Effector memory CD4-positive, alpha-beta T cell (primary cell): ENCODE measurements at places on chromosomes 12 and 14.

- H3K36me3 ChIP-seq: no peaks in the 10 kb centered on the region
- no peak overlapping the region for H3K4me3 ChIP-seq
- H3K4me1 ChIP-seq: no peaks in the 10 kb centered on the region
- no peaks in the 10 kb centered on the region for H3K27me3 ChIP-seq
- H3K27ac ChIP-seq: no peak overlapping the region
These were observed 17.1 kb downstream of the PAPLN start for GRCh38 chr14:73254247-73255004.

DNA sequence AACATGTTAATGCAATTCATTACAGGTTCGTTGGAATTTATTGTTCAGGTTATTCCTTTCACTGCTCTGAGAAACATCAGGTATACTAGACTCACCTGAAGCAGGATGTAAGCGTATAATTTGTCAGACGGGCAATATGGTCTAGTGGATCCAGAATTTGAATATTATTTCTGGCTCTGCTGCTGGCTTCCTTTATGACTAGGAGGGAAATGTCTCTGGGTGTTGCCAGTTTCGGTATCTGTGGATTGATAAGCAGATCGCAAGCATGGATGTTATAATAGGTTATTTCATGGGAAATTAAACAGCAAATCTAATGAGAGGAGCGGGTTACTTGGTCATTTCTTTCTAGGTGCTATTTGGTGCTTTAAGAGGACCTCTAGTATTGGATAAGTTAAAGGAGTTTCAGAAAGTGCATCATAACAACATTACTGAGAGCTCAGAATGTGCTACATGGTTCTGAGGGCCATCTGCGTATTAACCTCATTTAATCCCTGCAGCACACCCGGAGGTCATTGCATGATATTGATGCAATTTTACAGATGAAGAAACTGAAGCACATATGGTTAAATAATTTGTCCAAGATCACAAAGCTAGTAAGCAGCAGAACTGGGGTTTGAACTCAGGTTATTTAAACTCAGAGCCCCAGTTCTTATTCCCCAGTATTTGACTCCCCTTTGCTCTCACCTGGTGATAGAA lies 47.3 kb upstream of the BCAT1 start:
- no peak for DNase-seq
- H3K36me3 ChIP-seq: no peaks in the 10 kb centered on the region
- H3K4me1 ChIP-seq: no peaks in the 10 kb centered on the region
- H3K27ac ChIP-seq: no peak overlapping the region
- H3K4me3 ChIP-seq: no peak overlapping the region
- H3K27me3 ChIP-seq: no peaks in the 10 kb centered on the region

DNA sequence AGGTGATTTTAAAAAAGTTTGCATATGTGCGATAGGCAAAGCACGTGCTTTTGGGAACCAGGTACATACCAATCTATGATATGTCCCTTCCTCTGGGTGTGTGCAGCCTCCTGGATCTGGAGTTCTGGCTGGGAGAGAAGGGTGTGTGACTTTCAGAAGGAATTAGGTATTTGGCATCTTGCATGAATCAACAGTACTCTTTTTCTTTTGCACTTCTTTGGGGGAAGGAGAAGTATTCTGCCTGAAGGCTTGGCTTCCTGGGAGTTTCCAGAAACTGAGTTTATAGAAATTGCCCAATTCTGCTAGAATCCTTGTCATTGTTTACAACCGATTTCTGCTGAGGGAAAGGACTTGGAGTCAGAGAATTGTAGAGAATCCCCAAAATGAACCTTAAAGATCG lies 2.9 kb upstream of the CLMN start:
- DNase-seq: no peak
- no peaks in the 10 kb centered on the region for H3K36me3 ChIP-seq
- peaks cover 3% of the 10 kb centered on the region for H3K27me3 ChIP-seq
- H3K27ac ChIP-seq: no peak overlapping the region
- peaks cover 11% of the 10 kb centered on the region for H3K4me1 ChIP-seq

DNA sequence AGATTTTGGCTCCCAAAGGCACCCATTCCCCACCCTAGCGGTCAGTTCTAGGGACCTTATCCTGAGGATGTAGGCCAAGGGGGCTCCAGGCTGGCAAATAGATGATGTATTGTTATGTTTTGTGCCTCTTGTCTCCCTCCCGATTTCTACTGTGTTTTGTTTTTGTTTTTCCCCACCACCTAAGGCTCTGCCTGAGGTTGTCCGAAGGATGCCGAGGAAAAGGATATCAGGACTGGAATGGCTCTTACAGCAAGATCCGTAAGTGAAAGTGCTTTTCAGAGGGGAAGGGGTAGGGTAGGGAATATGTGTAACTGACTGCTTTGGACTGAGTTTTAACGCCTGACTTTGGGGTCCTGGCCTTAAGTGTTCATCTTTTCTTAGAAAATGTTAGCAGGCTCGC lies 6.6 kb downstream of the FOXG1 start:
- H3K4me3 ChIP-seq: no peak overlapping the region
- no peaks in the 10 kb centered on the region for H3K36me3 ChIP-seq
- H3K27ac ChIP-seq: no peak overlapping the region
- no peaks in the 10 kb centered on the region for H3K4me1 ChIP-seq
- DNase-seq: no peak
- peaks cover 5% of the 10 kb centered on the region for H3K27me3 ChIP-seq

DNA sequence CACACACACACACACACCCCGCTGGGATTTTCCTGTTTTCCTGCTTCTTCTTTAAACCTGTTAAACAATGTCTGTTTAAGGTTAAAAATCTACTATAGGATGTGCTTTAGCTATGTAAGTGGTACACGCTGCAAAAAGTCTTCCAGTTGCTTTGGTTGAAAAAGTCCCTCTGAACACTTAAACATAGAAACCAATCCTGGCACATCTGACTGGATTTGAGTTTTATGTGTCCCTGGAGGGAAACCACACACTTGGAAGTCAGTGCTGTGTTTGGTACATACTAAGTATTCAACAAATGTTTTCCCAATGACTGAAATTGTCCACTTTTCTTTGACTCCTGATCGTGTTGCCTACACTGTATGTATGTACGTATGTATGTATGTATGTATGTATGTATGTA lies 22.0 kb downstream of the CFL2 start:
- DNase-seq: no peak
- no peaks in the 10 kb centered on the region for H3K27me3 ChIP-seq
- no peaks in the 10 kb centered on the region for H3K4me1 ChIP-seq
- no peak overlapping the region for H3K27ac ChIP-seq

DNA sequence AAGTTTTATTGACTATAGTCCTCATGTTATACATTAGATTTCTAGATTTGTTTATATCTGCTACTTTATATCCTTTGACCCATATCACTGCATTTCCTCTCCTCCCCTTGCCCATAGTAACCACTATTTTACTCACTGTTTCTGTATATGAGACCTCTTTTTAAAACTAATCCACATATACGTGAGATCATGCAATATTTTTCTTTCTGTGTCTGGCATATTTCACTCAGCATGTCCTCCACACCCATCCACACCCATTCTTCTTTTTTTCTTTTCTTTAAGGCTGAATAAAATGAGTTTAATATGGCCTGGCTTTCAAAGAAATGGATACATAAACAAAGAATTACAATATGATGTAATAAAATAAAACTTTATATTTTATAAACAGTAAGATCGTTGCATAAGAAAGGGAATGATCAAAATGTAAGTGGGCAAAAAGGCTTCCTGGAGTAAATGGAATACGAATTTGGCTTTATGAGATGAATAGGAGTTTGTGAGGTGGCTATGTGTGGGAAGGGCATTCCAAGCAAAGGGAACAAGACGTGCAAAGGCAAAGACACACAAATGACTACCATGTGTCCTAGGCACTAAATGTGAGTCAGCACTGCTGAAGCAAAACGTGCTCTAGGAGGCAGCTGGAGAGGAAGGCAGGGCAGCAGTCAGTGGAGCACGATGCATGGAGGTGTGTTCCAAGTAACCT lies 53.2 kb upstream of the HIF1A start:
- no peak overlapping the region for H3K27ac ChIP-seq
- H3K27me3 ChIP-seq: no peaks in the 10 kb centered on the region
- H3K36me3 ChIP-seq: no peaks in the 10 kb centered on the region

DNA sequence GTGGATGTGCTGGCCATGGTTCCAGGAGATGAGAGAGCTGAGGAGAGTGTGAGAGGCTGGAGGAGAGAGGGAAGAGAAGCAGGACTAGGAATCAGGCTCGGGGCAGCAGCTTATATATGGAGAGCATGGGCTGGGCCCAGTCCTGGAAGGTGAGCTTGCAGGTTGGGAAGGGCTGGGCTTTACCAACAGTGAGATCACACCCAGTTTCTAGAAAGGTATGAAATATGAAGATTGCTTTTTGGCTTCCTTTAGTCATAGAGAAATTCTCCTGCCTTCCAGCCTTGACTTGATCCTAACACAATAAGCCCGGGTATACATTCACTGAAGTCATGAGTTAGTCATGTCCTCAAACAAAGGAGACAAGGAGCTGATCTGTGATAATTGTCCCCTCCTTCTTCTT lies at the start of gene KRT6A:
Gene KRT6A (minus strand): TSS at position 86 of the 400 bp plus-strand sequence. CDS start 69 bp downstream, at position 17.
- no peaks in the 10 kb centered on the region for H3K4me1 ChIP-seq
- no peaks in the 10 kb centered on the region for H3K36me3 ChIP-seq
- H3K27ac ChIP-seq: no peak within 1 kb of the TSS
- H3K27me3 ChIP-seq: no peaks in the 10 kb centered on the region
- no peak within 1 kb of the TSS for H3K4me3 ChIP-seq
- no peak for DNase-seq

DNA sequence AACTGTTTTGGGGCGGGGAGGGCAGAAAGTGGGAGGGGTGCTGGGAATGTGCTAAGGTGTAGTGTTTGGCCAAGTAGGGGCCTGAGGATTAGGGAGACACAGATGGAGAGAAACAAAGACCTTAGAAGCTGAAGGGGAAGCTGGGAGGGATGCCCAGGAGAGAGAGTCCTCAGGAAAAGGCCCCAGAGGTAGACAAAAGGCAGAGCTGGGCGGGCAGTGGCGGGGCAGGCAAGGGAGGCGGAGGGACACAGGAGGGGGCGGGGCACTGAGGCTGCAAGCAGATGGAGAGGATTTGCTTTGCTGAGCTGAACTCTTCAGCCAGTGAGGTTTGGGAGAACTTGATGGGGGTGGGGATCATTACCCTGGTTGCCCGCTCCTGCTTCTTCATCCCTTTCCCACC lies 2.8 kb downstream of the PTMS start:
- no peaks in the 10 kb centered on the region for H3K36me3 ChIP-seq
- peaks cover 43% of the 10 kb centered on the region for H3K4me1 ChIP-seq
- H3K27ac ChIP-seq: no peak overlapping the region
- no peak overlapping the region for H3K4me3 ChIP-seq

- H3K36me3 ChIP-seq: no peaks in the 10 kb centered on the region
- H3K27ac ChIP-seq: no peak overlapping the region
- no peaks in the 10 kb centered on the region for H3K27me3 ChIP-seq
- no peak overlapping the region for H3K4me3 ChIP-seq
- H3K4me1 ChIP-seq: no peaks in the 10 kb centered on the region
These were observed 63.4 kb upstream of the PLEKHG3 start for GRCh38 chr14:64640839-64641238.

DNA sequence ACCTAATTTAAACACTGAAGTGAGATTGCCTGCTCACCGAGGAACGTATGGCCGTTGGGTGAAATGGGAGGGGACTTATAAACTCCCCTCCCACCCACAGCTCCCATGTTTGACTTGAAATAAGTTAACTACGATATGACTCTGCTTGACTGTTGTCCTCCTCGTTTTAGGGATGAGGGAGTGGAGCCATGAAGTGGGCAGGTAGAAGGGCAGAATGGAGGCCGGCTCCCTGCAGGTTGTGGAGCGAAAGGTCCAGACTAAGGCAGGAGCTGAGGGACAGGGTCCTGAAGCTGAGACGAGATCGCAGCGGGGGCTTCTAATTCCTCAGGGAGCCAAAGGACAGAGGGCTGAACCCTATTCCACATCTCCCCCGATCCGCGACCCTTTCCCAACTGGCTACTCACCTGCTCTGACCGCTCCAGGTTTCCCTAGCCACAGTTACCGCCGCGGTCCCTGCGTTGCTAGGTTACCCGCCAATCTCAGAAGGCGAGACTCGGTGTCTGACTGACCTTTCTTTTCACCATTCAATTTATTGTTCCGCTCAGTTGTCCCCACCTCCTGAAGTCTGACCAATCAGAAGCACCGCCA lies 577 bp upstream of the TPCN1 start:
- no peaks in the 10 kb centered on the region for H3K27me3 ChIP-seq
- peak overlapping the region; percentile 54 for H3K27ac ChIP-seq
- peaks cover 15% of the 10 kb centered on the region for H3K4me1 ChIP-seq
- H3K4me3 ChIP-seq: peak overlapping the region; percentile 59
- DNase-seq: no peak
- H3K36me3 ChIP-seq: no peaks in the 10 kb centered on the region

DNA sequence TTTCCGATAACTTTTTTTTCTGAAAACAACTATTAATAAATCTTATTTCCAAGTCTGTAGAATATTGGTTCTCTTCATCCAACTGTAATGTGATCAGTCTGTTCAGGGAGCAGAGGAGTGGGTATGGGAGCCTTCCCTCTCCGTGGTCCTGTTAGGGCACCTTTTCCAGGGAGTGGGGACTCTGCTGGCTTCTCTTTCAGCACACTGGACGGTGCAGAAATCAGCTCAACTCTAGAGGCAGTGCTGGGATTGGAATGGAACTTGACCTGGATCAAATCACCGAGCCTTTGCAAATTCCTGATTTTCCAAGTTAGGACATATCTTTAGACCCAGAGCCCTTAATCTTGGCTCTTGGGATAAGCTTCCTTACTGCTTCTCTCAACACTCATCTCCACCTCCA lies 630.4 kb downstream of the DIO2 start:
- H3K27me3 ChIP-seq: no peaks in the 10 kb centered on the region
- H3K27ac ChIP-seq: no peak overlapping the region
- no peak for DNase-seq
- H3K4me1 ChIP-seq: no peaks in the 10 kb centered on the region

GRCh38 chr12:5777451-5777850 lies 167.6 kb downstream of the ANO2 start:
- no peak overlapping the region for H3K4me3 ChIP-seq
- H3K27ac ChIP-seq: no peak overlapping the region
